ENCODE measurements at places on chromosomes 12 and 14. TPM values are rescaled to one million over a fixed set of nuclear protein-coding genes. Genes with fewer than 3 reads are reported as not detected.

CEBPE gene
- total RNA-seq, result 2.2 TPM

- no peak for DNase-seq
Measured at GRCh38 chr14:96586921-96587822, 85.0 kb downstream of the PAPOLA start.

ACACB gene
- total RNA-seq, result 45.1 TPM

DNA sequence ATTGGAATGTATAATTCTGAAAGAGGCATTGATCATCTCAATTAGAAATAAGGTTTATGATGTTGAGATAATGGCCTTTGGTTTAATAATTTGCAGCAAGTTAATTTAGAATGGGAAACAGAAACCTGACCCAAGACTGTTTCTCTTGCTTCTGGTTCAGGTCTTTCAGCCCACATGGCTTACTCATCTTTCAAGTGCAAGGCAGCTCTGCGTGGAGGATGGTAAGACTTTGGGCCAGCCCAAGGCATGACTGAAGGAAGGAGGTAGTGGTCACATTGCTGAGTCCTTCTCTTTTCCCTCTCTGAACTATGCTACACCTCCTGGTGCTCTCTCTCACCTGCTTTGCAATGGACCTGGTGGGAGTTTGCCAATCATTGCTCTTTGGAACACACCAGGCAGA is 98.7 kb downstream of the CAND1 start:
- no peak for DNase-seq

NOS1 gene
- not detected for total RNA-seq

- DNase-seq, result no peak
Measured at GRCh38 chr12:106134294-106134949, 4.3 kb downstream of the NUAK1 start.

DNA sequence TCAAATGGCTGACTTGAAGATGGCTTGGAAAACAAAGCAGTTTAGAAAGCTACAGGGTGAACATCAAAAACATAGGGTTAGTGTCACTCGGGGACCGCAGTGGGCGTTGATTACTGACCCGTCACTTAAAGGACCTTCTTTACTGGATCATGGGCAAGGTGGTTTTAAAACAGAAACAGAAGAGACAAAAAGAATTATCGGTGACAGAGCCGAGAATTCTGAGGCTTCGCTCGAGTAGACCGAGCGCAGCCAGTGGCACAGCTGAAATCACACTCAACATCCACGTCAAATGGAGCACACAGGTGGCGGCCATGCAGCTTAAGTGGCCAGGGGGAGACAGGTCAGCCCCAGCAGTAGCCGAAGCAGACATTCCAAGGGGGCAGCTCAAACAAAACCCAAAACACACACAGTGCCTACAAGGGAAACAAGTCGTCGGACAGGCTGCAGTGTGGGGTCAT is 17.3 kb downstream of the SNRNP35 start:
- DNase-seq, result no peak

DNA sequence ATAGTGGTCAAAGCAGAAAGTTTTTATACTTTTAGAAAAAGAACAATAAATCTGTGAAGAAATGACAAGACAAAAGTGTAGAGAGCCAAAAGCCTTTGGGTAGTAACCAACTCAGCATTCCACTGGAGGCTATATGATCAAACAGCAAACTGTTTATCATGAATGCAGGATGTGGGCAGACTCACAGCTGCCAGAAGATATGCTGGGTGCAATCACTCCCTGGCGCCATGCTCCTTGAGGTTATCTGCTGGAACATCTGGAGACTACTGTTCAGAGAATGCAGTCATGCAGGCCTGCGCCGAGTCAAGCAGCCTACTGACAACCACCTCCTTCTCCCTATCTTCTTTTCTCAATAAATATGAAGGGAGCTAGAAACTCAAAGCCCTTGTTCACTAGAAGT is 49.0 kb upstream of the SLC8A3 start:
- DNase-seq, result no peak

- DNase-seq, result peak; percentile 51
Measured at GRCh38 chr14:39491134-39491571, 58.9 kb upstream of the FBXO33 start.
